ENCODE measurements at places on chromosomes 2 and 18. TPM values are rescaled to one million over a fixed set of nuclear protein-coding genes. Genes with fewer than 3 reads are reported as not detected.

GRCh38 chr18:68494802-68495581 is 219.9 kb downstream of the TMX3 start:
- no peaks in the 10 kb centered on the region for H3K4me1 ChIP-seq
- H3K4me3 ChIP-seq = no peak overlapping the region
- no peaks in the 10 kb centered on the region for H3K27me3 ChIP-seq
- H3K27ac ChIP-seq = no peak overlapping the region
- no peaks in the 10 kb centered on the region for H3K36me3 ChIP-seq

- no peak overlapping the region for H3K4me3 ChIP-seq
- H3K4me1 ChIP-seq = peaks cover 34% of the 10 kb centered on the region
- DNase-seq = no peak
- no peaks in the 10 kb centered on the region for H3K36me3 ChIP-seq
These were observed 122.9 kb upstream of the KLF7 start for GRCh38 chr2:207288628-207289027.

GRCh38 chr2:233033672-233034071 is 1.2 kb downstream of the NEU2 start:
- no peak overlapping the region for H3K4me3 ChIP-seq
- H3K27me3 ChIP-seq = no peaks in the 10 kb centered on the region
- no peaks in the 10 kb centered on the region for H3K36me3 ChIP-seq
- no peak overlapping the region for H3K27ac ChIP-seq

DNA sequence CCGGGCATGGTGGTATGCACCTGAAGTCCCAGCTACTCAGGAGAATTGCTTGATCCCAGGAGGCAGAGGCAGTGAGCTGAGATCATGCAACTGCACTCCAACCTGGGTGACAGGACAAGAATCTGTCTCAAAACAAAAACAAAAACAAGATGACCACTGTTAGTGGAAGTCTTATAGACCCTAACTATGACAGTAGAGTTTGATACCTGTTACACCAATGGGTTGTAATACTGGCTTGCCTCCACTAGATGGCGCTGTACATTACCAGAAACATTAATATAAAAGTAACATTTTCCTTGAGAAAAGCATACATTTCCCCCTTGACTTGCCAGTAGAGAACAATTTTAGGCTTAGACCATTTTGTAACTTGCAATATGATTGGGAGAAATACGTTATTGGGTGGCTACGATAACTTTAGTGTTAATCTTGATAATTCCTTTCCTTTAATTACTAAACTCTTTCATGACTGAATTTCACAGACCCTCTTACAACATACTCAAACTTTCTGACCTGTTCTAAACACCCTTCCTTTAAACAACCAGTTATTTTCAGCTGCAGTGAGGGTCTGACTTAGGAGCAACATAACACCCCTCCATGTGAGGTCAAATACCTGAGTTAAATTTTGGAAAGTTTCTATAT is 19.5 kb downstream of the SLC25A52 start:
- DNase-seq = no peak
- peaks cover 3% of the 10 kb centered on the region for H3K4me1 ChIP-seq
- H3K27ac ChIP-seq = no peak overlapping the region
- no peaks in the 10 kb centered on the region for H3K36me3 ChIP-seq

- no peaks in the 10 kb centered on the region for H3K27me3 ChIP-seq
- H3K4me3 ChIP-seq = no peak overlapping the region
- no peak for DNase-seq
- H3K4me1 ChIP-seq = no peaks in the 10 kb centered on the region
These were observed 44.7 kb downstream of the CMPK2 start for GRCh38 chr2:6820903-6821584.

- DNase-seq = no peak
- no peaks in the 10 kb centered on the region for H3K36me3 ChIP-seq
- H3K4me1 ChIP-seq = no peaks in the 10 kb centered on the region
These were observed 54.5 kb upstream of the BIN1 start for GRCh38 chr2:127161176-127162136.

DNA sequence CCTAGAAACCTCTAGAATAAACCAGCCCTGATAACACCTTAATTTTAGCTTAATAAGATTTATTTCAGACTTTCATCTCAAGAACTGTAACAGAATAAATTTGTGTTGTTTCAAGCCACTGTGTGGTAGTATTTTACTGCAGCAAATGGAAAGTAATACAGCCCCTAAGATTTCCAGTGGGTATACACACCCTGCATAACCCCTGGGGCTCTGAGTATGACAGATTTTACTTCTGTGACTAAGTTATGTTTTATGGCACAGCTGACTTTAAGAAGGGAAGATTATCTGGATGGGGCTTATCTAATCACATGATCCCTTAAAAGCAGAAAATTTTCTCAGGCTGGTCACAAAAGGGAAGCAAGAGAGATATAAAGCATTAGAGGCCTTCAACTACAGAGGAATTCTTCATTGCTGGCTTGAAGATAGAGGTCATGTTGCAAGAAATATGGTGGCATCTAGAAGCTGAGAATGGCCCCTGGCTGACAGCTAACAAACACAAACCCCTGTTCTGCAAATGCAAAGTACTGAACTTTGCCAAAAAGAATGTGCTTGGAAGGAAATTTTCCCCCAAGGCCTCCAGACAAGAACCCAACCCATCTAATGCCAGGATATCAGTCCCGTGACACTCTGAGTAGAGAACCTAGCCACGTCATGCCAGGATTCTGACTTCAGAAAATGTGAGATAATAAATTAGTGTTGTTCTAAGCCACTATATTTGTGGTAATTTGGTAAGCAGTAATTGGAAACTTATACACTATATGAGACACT is 67.8 kb upstream of the SLC9A2 start:
- H3K4me3 ChIP-seq = no peak overlapping the region
- no peak overlapping the region for H3K27ac ChIP-seq
- no peaks in the 10 kb centered on the region for H3K36me3 ChIP-seq

DNA sequence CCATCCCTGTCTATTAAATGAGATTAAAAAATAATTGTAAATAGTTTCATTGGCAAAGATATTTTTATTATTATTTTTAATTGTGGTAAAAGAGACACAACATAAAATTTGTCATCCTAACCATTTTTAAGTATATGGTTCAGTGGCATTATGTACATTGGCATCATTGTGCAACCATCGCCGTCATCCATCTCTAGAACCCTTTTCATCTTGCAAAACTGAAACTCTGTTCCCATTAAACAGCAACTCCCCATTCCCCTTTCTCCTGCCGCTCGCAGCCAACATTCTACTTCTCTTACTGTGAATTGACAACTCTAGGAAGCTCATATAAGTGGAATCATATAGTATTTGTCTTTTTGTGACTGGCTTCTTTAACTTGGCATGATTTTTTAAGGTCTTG is 25.3 kb downstream of the LAMA3 start:
- no peak for DNase-seq
- H3K36me3 ChIP-seq = peaks cover 3% of the 10 kb centered on the region
- no peak overlapping the region for H3K27ac ChIP-seq
- H3K27me3 ChIP-seq = no peaks in the 10 kb centered on the region
- H3K4me1 ChIP-seq = peaks cover 26% of the 10 kb centered on the region
- no peak overlapping the region for H3K4me3 ChIP-seq

DNA sequence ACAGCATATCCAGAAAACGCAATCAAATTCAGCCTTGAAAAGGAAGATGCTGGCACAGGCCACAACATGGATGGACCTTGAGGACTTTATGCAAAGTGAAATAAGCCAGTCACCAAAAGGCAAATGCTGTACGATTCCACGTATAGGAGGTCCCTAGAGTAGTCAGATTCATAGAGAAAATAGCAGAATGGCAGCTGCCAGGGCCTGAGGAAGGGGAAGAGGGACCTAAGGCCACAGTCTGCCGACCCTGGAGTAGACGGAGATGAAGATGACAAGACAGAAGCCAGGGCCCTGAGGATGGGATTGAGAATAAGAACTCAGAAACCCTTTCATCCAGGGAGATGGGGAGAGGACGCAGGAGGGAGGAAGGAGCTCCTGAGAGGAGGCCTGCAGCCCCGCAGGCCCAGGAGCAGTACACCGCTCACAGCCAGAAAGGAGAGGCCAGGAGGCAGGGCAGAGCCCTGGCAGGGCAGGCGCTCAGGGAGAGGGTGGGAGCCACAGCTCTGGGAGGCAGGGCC is 8.1 kb upstream of the MTERF4 start:
- DNase-seq = no peak
- H3K4me1 ChIP-seq = no peaks in the 10 kb centered on the region
- peaks cover 8% of the 10 kb centered on the region for H3K36me3 ChIP-seq
- H3K27me3 ChIP-seq = no peaks in the 10 kb centered on the region
- no peak overlapping the region for H3K4me3 ChIP-seq
- H3K27ac ChIP-seq = no peak overlapping the region

DNA sequence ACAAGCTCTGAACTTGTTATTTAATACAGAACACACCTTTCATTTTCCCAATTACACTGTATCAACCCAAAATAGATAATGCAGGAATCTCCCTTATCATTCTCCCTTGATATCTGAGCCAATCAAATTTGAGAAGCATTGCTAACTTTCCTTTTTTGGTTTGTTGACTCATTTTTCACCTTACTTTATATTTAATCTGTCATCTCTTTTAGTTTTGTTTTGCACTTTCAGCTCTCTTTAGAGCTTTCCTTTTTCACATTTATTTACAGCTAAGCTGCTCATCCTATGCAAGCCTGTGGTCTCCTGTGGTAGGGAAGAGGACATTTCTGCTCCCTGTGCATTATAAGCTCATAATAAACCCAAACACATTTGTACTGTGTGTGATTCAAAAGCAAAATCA is 50.1 kb downstream of the ITGAV start:
- no peak for DNase-seq
- H3K4me1 ChIP-seq = no peaks in the 10 kb centered on the region
- no peak overlapping the region for H3K27ac ChIP-seq

The B3GNT2 gene
- 16.9 TPM for total RNA-seq

GRCh38 chr2:138028538-138028937 is 64.3 kb downstream of the HNMT start:
- no peaks in the 10 kb centered on the region for H3K27me3 ChIP-seq
- no peaks in the 10 kb centered on the region for H3K4me1 ChIP-seq
- DNase-seq = no peak
- no peaks in the 10 kb centered on the region for H3K36me3 ChIP-seq

GRCh38 chr2:158815658-158816057 is 20.5 kb downstream of the DAPL1 start:
- H3K27ac ChIP-seq = no peak overlapping the region
- H3K27me3 ChIP-seq = no peaks in the 10 kb centered on the region
- H3K36me3 ChIP-seq = no peaks in the 10 kb centered on the region
- peaks cover 17% of the 10 kb centered on the region for H3K4me1 ChIP-seq
- no peak overlapping the region for H3K4me3 ChIP-seq

The ANO7 gene
- total RNA-seq = 1.3 TPM

The POTEE gene
- total RNA-seq = not detected

GRCh38 chr2:52828112-52828511 is 939.5 kb upstream of the CHAC2 start:
- H3K4me1 ChIP-seq = no peaks in the 10 kb centered on the region
- DNase-seq = no peak
- H3K36me3 ChIP-seq = no peaks in the 10 kb centered on the region
- no peak overlapping the region for H3K27ac ChIP-seq
- H3K27me3 ChIP-seq = no peaks in the 10 kb centered on the region

DNA sequence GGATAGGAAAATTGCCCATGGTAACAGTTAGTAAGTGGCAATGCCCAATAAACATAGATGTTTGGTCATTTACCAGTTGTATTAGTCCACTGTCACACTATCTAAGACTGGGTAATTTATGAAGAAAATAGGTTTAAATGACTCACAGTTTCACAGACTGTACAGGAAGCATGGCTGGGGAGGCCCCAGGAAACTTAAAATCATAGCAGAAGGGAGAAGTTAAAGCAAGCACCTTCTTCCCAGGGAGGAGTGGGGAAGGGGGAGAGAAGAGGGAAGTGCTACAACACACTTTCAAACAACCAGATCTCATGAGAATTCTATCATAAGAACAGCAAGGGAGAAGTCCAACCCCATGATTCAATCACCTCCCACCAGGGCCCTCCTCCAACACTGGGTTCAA is 23.4 kb downstream of the NR4A2 start:
- H3K36me3 ChIP-seq = no peaks in the 10 kb centered on the region
- no peak overlapping the region for H3K4me3 ChIP-seq
- H3K4me1 ChIP-seq = no peaks in the 10 kb centered on the region
- no peak overlapping the region for H3K27ac ChIP-seq
- H3K27me3 ChIP-seq = no peaks in the 10 kb centered on the region
- DNase-seq = no peak

GRCh38 chr18:63302220-63302619 is 17.3 kb downstream of the BCL2 start:
- H3K36me3 ChIP-seq = no peaks in the 10 kb centered on the region
- no peak for DNase-seq
- peaks cover 37% of the 10 kb centered on the region for H3K4me1 ChIP-seq
- H3K27ac ChIP-seq = peak overlapping the region; percentile 9

DNA sequence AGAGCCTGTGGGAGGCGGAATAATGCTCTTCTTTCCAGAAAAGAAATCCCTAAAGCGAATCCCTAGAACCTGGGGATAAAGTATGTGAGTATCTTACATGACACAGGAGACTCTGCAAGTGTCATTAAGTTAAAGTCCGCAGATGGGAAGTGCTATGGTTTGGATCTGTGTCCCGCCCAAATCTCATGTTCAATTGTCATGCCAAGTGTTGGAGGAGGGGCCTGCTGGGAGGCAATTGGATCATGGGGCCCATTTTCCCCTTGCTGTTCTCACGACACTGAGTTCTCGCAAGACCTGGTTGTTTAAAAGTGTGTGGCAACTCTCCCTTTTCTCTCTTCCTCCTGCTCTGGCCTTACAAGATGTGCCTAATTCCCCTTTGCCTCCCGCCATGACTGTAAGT is 207.8 kb downstream of the MYT1L start:
- no peak overlapping the region for H3K4me3 ChIP-seq
- no peak overlapping the region for H3K27ac ChIP-seq
- no peak for DNase-seq
- peaks cover 3% of the 10 kb centered on the region for H3K4me1 ChIP-seq
- no peaks in the 10 kb centered on the region for H3K27me3 ChIP-seq

All from suprapubic skin (tissue), 4 donors.